GM12892 (cell line): ENCODE measurements at places on chromosomes 3 and 15.

DNA sequence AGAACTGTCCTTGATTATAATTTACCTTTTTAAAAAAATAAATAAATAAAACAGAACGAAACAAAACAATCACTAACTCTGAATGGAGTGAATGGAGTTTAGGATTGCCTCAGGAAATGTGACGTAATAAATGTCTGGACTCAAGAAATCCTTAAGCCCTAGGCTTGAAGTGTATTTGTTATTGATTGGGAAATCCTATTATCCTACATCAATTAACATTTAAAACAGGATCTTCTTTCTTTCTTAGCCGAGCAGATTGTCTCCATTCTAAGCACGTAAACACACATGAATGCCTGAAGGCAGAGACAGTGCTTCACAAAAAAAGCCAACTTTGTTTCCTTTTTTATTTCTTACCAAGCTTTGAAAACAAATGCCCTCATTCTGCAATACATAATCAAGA lies 33.4 kb downstream of the KAT2B start:
- DNase-seq = no peak

GRCh38 chr3:128867200-128868125 lies 12.0 kb upstream of the ACAD9 start:
- DNase-seq = no peak

- no peak for DNase-seq
Measured at GRCh38 chr15:74778599-74778970, 3.3 kb upstream of the CSK start.

DNA sequence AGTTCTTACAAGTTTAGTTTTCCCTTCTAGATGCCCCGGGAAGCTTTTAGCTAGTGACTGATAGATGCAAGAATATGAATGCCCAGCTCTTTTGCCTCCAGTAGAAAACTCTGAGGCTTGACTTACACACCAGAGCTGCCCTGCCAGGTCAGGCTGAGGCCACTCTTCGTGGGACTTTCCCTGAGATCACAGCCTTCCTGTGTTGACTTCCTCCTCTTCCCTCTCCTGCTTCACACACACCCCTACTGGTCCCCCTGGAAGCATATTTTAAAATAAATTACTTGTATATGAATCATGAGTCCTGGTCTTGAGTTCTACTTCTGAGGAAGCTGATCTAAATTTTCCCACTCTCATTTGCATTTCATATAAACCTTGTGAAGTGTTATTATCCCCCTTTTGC lies 413.7 kb downstream of the PDCD6IP start:
- DNase-seq = no peak

- DNase-seq = no peak
Measured at GRCh38 chr3:12632523-12632922, 31.4 kb downstream of the RAF1 start.

- DNase-seq = no peak
Measured at GRCh38 chr3:145079436-145079835, 1081.5 kb downstream of the PLOD2 start.

- no peak for DNase-seq
Measured at GRCh38 chr15:98920091-98920880, 87.3 kb downstream of the PGPEP1L start.

GRCh38 chr3:138397983-138398382 lies 36.4 kb upstream of the ESYT3 start:
- DNase-seq = no peak

DNA sequence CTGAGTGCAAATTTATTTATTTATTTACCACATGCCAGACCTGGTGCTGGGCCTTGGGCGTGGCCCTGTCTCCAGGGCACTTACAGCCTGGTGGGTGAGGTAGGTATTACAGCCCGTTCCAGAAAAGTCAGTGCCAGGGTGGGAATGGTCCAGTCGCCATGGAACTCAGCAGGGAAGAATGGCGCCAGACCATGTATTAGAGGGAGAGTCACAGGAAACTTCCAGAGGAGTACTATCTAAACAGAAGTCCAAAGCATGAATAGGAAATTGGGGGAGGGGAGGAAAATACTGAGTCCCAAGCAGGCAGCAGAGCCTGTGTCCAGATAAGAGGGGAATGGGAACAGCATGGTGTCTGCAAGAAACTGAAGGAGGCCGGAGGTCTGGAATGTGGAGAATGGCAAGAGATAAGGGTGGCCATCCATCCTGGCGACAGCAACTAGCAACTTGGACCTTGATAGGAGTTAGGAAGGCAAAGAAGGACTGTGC lies 27.0 kb downstream of the SH3BP5 start:
- DNase-seq = no peak

DNA sequence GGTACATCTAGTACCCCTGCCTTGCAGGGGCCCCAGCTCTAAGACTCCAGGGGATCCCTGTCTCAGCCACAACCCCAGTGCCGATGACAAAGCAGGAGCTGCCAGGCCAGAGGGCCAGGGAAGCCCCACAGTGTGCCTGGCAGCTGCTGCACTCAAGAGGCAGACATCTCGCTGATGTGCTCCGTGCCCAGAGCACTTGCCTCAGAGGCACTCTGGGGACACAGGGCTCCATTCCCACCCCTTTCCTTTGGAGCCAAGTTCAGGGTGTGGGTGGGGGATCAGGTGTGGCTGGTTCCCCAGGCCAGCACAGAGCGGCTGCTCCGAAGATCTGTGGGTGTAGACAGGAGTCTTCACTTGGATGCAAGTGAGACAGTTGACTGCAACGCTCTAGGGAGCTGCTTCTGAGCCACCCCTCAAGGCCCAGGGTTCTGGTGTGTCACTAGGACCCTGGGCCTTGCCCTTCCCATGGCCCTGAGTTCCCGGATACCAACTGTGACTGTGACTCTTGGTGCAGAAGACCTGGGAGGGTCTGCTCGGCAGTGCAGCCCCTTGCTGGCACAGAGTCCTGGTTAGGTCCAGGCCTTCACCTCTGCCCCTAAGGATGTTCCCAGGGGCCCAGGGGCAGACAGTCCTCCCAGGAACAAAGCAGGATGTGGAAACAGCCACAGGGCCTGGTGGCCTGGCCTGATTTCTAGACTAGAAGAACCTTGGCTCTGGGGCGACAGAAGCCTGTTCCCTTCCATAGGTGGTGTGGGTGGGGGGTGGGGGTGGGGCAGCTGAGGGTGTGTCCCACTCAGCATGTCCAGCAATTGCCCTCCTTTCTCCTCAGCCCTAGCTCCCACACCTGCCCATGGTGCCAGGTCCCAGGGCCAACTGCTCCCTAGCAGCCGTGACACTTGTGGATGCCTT lies 2.5 kb downstream of the NT5DC2 start:
- no peak for DNase-seq

- DNase-seq = no peak
Measured at GRCh38 chr3:156902916-156903315, 76.8 kb downstream of the LEKR1 start.
